ENCODE measurements at places on chromosomes 13 and 19. TPM values are rescaled to one million over a fixed set of nuclear protein-coding genes. Genes with fewer than 3 reads are reported as not detected.
A peak's percentile ranks its signal among the peaks of the same experiment; 100 is the strongest.

The ATXN8OS gene
- polyA plus RNA-seq = not detected

The ACTMAP gene
- 16.7 TPM for polyA plus RNA-seq

The FAM216B gene
- 0.06 TPM for polyA plus RNA-seq

The ZNF570 gene
- 3.4 TPM for polyA plus RNA-seq

The C19orf33 gene
- 72.2 TPM for polyA plus RNA-seq

The ZNF382 gene
- polyA plus RNA-seq = 3.2 TPM

The MEDAG gene
- polyA plus RNA-seq = 2.2 TPM

The NKPD1 gene
- polyA plus RNA-seq = 0.09 TPM

The ZNF414 gene
- 27.4 TPM for polyA plus RNA-seq

The FGF21 gene
- polyA plus RNA-seq = 0.78 TPM

The TRAPPC6A gene
- polyA plus RNA-seq = 81.9 TPM

The ERICH4 gene
- not detected for polyA plus RNA-seq

DNA sequence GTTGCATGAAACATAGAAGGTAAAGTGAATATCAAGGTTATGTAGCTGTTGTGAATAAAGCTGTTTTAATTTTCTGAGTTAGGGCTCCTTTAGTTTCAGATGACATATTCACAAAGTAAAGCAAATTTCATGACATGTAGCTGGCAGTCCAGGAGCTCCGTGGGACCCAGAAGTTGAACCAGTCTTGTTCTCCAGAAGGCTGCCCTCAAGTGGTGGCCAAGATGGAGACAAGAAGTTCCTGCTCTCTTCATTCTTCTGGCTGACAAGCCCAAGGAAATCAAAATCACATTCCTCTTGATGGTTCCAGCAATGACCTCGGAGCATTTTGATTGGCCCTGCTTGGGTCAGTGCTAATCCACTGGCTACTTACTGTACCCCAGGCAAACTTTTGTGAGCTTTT, 128.7 kb downstream of the LIG4 start:
- H3K4me3 ChIP-seq = no peak overlapping the region
- no peak overlapping the region for H3K27ac ChIP-seq
- H3K36me3 ChIP-seq = no peaks in the 10 kb centered on the region
- peaks cover 10% of the 10 kb centered on the region for H3K4me1 ChIP-seq
- peak; percentile 37 for DNase-seq

DNA sequence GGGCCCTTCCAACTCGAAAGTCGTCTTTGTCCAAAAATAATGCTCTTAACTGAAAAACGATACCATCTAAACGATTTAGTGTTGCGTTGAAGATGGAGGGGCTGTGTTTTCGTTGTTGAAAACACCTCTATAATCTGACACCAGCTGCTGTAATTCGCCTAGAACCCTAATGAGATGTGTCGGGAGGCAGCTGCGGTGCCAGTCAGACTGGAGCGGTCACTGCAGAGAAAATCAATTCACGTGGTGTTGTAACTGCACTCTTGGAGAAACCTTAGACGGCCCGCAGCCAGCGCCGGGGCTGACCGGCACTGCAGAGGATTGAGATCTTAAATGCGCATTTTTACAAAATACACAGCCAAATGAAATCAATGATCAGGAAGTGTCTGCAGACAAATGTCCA, 339.1 kb downstream of the ZNF536 start:
- H3K27me3 ChIP-seq = no peaks in the 10 kb centered on the region
- no peak overlapping the region for H3K4me3 ChIP-seq
- H3K4me1 ChIP-seq = no peaks in the 10 kb centered on the region
- no peak overlapping the region for H3K27ac ChIP-seq
- H3K36me3 ChIP-seq = no peaks in the 10 kb centered on the region
- DNase-seq = peak; percentile 17

GRCh38 chr13:76825430-76825829, 60.8 kb downstream of the KCTD12 start:
- H3K27ac ChIP-seq = no peak overlapping the region
- no peak overlapping the region for H3K4me3 ChIP-seq
- no peaks in the 10 kb centered on the region for H3K4me1 ChIP-seq
- DNase-seq = no peak
- no peaks in the 10 kb centered on the region for H3K36me3 ChIP-seq

GRCh38 chr13:36412736-36413135, 19.6 kb upstream of the CCNA1 start:
- H3K36me3 ChIP-seq = no peaks in the 10 kb centered on the region
- H3K4me3 ChIP-seq = no peak overlapping the region

DNA sequence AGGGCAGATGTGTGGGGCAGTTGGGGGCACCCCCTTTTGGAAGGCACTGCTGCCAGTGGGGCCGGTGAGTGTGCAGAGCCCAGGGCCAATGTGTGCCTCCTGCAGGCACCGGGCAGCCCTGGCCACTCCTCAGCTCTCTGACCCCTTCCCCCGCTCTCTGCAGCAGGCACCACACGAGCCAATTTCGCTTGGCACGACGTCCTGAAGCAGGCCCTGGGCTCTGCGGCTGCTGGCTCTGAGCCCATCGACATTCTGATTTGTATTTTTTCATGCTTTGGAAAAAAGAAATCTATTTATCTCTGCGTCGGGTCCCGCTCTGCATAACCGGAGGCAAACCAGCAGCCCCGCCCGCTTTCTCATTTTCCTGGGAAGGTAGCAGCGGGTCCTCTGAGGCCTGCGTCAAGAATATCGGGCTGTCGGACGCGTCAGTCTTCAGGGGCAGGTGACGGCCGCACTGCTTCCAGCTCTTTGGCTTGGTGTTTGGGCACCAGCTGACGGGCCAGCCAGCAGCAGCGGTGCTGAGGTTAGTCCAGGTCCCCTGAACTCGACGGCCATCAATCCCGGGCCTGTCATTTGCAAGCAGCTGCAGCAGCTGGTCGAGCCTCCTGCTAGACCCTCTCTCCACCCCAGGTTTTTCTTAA, 134.3 kb downstream of the KDM4B start:
- H3K4me3 ChIP-seq = no peak overlapping the region
- no peaks in the 10 kb centered on the region for H3K4me1 ChIP-seq
- no peak for DNase-seq
- peaks cover 5% of the 10 kb centered on the region for H3K36me3 ChIP-seq
- H3K27me3 ChIP-seq = no peaks in the 10 kb centered on the region

GRCh38 chr19:29804493-29804892, 7.3 kb upstream of the CCNE1 start:
- H3K4me1 ChIP-seq = no peaks in the 10 kb centered on the region
- no peak for DNase-seq
- H3K27me3 ChIP-seq = no peaks in the 10 kb centered on the region
- no peaks in the 10 kb centered on the region for H3K36me3 ChIP-seq

DNA sequence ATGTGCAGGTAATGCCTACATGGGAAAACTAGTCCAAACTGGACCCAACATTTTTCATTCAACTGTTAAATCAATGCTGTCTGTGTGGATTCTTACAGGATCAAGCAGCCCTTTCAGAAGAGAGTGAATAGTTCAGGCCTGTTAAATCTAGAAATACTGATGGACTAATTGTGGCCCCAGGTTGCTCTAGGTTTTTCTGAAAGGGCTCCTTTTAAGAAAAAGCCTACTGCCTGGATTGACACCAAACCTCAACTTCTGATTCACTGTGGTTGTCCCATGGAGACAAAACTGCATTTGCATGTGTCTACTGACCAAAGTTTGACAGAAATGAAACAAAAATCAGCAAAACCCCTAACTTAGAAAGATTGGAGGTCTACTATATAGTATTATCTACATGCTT, 437.0 kb downstream of the KLF12 start:
- H3K4me1 ChIP-seq = peaks cover 32% of the 10 kb centered on the region
- no peak for DNase-seq
- H3K27ac ChIP-seq = no peak overlapping the region

GRCh38 chr19:3671680-3672574, 28.3 kb downstream of the PIP5K1C start:
- no peak for DNase-seq
- H3K4me3 ChIP-seq = no peak overlapping the region
- no peaks in the 10 kb centered on the region for H3K27me3 ChIP-seq
- H3K4me1 ChIP-seq = peaks cover 6% of the 10 kb centered on the region
- no peak overlapping the region for H3K27ac ChIP-seq
- H3K36me3 ChIP-seq = no peaks in the 10 kb centered on the region

DNA sequence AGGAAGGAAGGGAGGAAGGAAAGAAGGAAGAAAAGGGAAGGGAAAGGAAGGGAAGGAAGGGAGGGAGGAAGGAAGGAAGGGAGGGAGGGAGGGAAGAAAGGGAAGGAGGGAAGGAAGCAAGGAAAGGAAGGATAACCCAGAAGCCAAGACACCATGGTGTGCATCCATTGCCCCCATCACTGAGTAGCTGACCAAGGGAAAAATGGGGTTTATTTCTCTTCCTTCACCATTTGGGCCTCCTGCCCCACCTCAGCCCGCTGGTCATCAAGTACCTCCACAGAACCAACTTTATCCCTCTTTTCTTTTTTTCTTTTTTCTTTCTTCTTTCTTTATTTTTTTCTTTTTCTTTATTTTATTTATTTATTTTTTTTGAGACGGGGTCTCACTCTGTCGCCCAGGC, 20.4 kb downstream of the CABP5 start:
- no peaks in the 10 kb centered on the region for H3K4me1 ChIP-seq
- no peaks in the 10 kb centered on the region for H3K36me3 ChIP-seq

GRCh38 chr19:46402725-46403124, 10.6 kb downstream of the CCDC8 start:
- no peak overlapping the region for H3K4me3 ChIP-seq
- H3K27ac ChIP-seq = no peak overlapping the region
- H3K36me3 ChIP-seq = no peaks in the 10 kb centered on the region
- peaks cover 52% of the 10 kb centered on the region for H3K27me3 ChIP-seq
- DNase-seq = no peak

DNA sequence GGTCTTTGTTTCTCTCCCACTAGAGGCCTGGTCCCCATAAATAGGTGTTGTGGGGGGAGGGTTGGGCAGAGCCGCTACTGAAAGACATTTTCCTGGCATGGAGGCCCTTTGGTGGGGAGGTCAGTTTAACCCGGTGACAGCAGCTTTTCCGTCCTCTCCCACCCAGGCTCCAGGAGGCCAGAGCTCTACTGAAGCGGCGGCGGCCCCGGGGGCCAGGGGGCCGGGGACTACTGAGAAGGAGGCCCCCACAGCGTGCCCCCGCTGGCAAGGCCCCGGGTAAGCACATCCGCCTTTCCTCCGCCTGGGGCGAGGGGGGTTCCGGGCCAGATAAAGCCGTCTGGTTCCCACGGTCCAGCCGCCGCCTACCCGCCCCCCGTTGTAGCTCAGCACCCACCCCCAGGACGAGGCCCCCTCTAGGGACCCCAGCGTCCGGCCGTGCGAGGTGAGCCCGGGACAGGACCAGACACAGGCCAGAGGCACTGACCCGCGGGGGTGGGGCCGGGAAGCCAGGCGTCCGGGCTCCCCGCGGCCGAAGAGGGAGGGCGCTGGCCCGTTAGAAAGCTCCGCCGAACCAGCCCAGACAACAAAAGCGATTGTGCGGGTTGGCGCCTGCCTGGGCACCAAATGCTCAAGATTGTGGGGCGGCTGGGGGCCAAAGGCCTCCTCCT, 1.1 kb upstream of the LTBP4 start:
- no peaks in the 10 kb centered on the region for H3K36me3 ChIP-seq
- H3K27me3 ChIP-seq = peaks cover 83% of the 10 kb centered on the region
- H3K4me1 ChIP-seq = peaks cover 43% of the 10 kb centered on the region
- DNase-seq = no peak
- no peak overlapping the region for H3K27ac ChIP-seq

DNA sequence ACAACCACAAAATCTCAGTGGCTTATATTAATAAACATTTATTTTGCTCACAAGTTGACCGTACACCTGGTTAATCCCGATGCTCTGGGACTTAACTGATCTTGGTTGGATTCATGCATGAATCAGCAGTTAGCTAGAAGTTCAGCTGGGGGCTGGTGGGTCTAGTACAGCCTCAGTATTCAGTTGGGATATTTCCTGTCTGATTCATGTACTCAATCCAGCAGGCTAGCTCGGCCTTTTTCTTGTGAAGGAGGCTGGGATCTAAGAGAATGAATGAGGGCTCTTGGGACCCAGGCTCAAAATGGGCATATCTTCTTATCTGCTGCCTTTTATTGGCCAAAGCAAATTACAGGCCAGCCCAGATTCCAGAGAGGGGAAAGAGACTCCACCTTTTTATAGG, 178.8 kb downstream of the KCTD12 start:
- no peaks in the 10 kb centered on the region for H3K36me3 ChIP-seq
- no peaks in the 10 kb centered on the region for H3K4me1 ChIP-seq
- no peak overlapping the region for H3K27ac ChIP-seq
- DNase-seq = no peak

DNA sequence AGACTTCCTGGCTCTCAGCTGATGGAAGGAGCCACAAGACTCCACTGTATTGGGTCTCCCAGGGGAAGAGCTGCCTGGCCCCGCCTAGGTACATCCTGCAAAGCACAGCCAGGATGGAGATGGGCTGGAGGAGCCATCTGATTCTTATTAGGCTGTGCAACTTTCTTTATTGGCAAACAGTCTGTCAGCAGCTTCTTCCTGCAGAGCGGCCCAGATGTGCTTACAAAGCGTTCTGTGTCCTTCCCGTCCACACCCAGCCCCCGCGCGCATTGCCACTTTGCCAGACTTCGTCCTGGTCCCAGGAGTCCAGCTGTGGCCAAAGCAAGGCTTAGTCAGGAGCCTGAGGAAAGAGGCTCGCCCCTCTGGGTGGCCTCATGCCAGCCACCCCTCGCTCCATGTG, 409.3 kb downstream of the ZNF536 start:
- H3K27me3 ChIP-seq = no peaks in the 10 kb centered on the region
- no peaks in the 10 kb centered on the region for H3K4me1 ChIP-seq
- H3K27ac ChIP-seq = no peak overlapping the region
- no peaks in the 10 kb centered on the region for H3K36me3 ChIP-seq

- H3K27me3 ChIP-seq = no peaks in the 10 kb centered on the region
- no peak overlapping the region for H3K27ac ChIP-seq
- no peak overlapping the region for H3K4me3 ChIP-seq
These were observed 79.3 kb upstream of the GPR183 start for GRCh38 chr13:99386495-99386894.

DNA sequence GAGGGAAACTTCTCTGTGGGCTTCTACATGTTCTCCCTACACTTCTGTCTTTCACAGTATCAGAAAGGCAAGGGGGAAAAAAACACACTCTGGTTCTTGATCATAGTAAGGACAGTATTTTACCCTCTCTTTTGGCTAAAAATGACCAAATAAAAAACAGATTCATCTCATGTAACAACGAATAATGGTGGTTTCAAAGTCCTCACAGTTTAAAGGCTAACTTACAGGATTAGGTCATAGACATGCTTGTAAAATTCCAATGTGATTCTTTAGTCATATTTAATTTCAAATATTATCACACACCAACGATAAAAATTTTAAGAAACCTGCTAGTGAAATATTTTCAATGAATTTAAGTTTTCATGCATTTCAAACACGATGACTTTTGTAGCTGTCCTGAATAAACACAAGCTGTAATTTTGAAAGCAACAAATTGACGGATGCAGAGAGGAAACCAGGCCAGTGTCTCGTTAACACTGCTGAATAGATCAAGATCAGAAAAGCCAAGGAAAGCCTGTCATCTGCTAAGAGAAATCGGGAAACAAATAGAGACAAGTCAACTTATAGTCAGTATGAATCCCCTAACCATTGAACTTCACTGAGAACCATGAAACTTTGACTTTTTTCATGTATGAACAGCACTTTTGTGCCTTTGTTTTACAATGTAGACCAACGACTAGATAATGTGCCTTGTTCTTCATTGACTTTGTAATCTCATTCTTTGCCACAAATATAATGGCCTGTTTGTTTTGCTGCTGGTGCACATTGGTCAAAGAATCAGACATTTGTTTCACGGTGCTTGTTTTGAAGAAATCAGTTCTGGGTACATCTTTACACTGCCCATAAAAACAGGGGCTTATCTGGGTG, 22.0 kb downstream of the MBNL2 start:
- H3K36me3 ChIP-seq = no peaks in the 10 kb centered on the region
- H3K4me1 ChIP-seq = peaks cover 44% of the 10 kb centered on the region
- H3K4me3 ChIP-seq = no peak overlapping the region
- no peak overlapping the region for H3K27ac ChIP-seq
- DNase-seq = no peak

Data from GM23338 (cell line).